ENCODE measurements at places on chromosomes 1 and 21. TPM values are rescaled to one million over a fixed set of nuclear protein-coding genes. Genes with fewer than 3 reads are reported as not detected.

The DMBX1 gene
- 0.87 TPM for total RNA-seq

The NUAK2 gene
- total RNA-seq: 20.1 TPM

The TIAM1 gene
- 0.81 TPM for total RNA-seq

The TOR1AIP2 gene
- total RNA-seq: 25.5 TPM

The ELAVL4 gene
- total RNA-seq: not detected
